ENCODE measurements at places on chromosomes 5 and 9.

- no peak for DNase-seq
Measured at GRCh38 chr5:20611620-20612019, 623.6 kb upstream of the CDH18 start.

- no peak for DNase-seq
Measured at GRCh38 chr5:35672995-35673394, 55.3 kb downstream of the SPEF2 start.

DNA sequence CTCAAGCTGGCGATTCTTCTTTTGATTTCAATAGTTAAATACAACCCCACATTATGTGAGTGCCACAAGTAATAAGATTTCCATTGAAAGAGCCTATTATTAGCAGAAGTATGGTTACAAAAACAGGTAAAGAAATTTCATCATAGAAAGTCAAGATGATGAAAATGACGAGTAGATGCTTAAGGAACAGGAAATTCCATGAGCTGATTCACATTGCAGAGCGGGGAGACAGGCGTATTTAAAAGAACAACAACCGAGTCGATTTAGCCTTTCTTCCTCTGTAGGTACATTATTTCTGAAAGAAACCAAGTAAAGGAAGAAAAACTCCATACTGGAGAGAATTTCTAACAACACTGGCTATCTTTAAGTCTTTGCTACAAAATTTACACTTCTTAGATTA is 310.4 kb downstream of the SLF1 start:
- DNase-seq: peak; percentile 88

DNA sequence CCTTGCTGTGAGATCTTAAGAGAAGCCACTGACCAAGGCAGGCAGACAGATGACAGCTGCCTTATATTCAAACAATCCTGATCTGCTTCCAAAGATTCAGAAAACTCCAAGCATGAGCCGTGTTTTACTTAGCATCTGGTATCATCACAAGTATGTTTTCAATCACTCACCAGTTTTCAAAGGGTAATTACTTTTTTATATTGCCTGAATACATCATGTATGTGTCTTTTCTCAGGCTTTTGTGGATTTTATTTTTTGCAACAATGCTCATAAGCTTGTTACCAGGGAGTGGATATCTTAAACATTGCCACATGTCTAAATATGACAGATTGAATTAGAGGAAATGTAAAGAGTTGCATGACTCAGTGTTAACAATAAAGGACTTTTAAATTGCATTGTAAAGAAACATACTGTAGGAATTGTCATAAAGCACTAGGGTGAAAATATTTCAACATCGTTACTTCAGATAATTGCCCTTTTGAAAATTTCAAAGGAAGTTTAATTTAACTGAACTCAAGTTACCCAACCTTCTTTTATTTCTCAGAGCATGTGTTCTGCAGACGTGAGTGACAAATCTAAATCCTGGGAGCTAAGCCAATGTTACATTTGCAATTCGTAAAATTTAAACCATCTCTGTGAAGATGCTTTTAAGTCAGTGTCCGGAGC is 326.1 kb downstream of the PLK2 start:
- peak; percentile 83 for DNase-seq

DNA sequence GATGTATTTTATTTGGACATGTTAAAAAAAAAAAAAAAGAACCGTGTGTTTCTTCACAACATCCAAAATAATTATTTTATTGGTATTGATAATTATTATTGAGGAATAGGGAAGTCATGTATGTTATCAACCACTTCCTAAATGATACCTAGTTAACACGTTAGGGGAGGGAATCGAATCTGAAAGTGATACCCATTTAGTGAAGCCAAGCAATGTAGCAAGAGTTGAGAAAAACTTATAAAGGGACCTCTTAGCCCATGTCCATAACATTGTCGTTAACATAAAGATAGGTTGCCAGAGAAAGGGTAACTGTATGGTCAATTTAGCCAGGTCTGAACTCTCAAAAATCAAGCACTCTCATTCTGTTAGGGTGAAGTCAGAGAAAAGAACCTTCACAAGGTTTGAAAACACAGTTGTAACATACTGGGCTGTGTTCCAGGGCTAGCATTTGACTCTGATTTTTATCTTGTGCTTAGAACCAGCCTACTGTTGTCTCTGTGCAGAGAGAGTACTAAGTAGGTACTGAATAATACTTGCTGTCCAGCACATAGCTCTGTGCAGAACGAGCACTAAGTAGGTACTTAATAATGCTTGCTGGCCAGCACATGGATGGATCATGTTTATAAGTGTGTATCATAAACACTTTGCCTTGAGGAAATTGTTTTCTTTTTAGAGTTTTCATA is 60.4 kb downstream of the GHR start:
- DNase-seq: no peak

DNA sequence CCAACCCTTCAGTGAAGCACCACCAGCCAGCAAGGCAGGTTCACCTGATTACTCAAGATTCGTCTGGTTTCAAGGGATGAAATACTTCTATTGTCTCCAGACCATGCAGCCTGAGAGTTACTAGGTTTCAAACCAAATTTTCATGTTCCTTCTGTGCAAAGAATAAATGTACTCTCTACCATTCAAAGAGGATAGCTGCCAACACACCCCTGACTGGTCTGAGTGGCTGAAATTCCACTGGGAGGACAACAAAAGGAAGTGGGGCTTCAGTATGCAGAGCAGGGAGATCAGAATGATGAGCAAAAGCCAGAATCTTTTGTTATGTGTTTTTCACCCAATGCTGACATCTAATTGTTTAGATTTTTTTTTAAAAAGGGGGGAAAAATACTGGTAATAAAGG is 356.3 kb downstream of the BNC2 start:
- no peak for DNase-seq

GRCh38 chr9:126788046-126788445 is 16.8 kb upstream of the ZBTB43 start:
- DNase-seq: peak; percentile 37
